ENCODE measurements at places on chromosomes 12 and 14.

- H3K4me3 ChIP-seq, result no peak overlapping the region
- H3K36me3 ChIP-seq, result no peaks in the 10 kb centered on the region
- no peak overlapping the region for H3K27ac ChIP-seq
- DNase-seq, result no peak
Observed at GRCh38 chr12:78146365-78146772, 315.7 kb downstream of the NAV3 start.

DNA sequence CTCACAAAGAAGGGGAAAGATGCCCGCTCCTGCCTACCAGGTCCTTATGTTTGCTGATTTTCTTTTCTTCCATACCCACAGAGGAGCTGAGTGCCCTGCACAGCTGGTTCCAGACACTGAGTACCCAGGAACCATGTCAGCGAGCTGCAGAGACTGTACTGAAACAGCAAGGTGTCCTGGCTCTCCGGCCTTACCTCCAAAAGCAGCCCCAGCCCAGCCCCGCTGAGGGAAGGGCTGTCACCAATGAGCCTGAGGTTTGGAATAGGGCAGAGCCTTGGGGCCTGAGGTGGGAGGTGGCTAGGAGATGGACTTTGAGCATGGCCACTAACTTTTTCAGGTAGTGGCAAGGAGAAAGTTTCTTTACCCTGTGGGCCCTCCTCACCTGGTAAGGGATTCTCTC lies 2.3 kb downstream of the MARS1 start:
- no peak overlapping the region for H3K27ac ChIP-seq
- no peak for DNase-seq
- no peak overlapping the region for H3K4me3 ChIP-seq
- H3K4me1 ChIP-seq, result peaks cover 26% of the 10 kb centered on the region
- peaks cover 40% of the 10 kb centered on the region for H3K36me3 ChIP-seq

DNA sequence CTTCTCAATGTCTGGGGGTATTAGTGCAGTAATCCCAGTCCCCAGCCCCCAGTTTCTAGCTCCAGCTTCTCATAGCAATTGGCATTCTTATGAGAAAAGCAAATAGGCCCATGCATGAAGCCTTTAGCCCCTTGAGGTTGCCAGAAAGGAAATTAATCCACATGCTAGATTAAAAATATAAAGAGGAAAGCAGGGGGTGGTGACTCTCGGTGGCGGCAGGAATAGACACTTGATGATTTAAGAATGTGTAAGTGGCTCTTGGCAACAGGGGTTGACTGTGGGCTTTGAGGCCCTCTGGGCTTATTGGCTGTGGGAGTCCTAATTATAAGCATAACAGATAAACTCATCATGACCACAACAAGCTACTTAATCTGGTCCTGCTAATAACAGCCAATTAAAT lies 1367.3 kb upstream of the FLRT2 start:
- H3K4me3 ChIP-seq, result no peak overlapping the region
- H3K27ac ChIP-seq, result no peak overlapping the region

- H3K27ac ChIP-seq, result no peak overlapping the region
- no peaks in the 10 kb centered on the region for H3K36me3 ChIP-seq
- H3K4me1 ChIP-seq, result no peaks in the 10 kb centered on the region
- H3K27me3 ChIP-seq, result peaks cover 5% of the 10 kb centered on the region
- H3K4me3 ChIP-seq, result no peak overlapping the region
Observed at GRCh38 chr12:117919479-117919878, 49.3 kb downstream of the KSR2 start.

GRCh38 chr12:140162-140561 lies 73.6 kb downstream of the IQSEC3 start:
- H3K27me3 ChIP-seq, result no peaks in the 10 kb centered on the region
- no peak for DNase-seq
- H3K36me3 ChIP-seq, result no peaks in the 10 kb centered on the region
- H3K4me1 ChIP-seq, result no peaks in the 10 kb centered on the region
- no peak overlapping the region for H3K4me3 ChIP-seq

DNA sequence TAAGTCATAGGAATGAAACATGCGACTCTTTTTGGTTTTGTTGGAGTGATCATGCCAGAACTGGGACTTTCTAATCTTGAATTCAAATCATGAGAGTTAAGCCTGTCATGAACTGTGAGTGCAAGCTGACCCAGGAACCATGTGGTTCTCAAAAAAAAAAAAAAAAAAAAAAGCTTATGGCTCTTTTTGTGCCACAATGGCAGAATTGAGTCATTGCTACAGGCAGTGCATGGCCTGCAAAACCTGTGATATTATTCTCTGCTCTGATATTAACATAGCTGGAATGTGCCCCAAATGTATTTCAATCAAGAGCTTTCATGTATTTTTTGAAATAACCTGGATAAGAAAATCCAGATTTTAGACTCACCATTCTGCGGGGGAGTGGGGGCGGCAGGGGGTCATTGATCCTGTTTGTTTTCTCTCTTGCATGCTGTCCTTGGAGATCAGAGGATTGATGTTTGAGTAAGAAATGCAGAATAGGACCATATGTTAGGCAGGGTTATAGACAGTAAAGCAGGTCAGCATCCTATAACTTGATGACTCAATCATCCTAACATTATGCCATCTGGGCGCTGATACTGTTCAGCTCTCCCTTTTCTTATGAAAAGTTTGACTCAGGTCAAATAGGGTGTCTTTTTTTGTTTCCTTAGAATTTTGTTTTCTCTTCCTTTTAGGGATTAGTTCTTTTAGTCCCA lies 797.4 kb downstream of the DIO2 start:
- H3K36me3 ChIP-seq, result no peaks in the 10 kb centered on the region
- H3K4me1 ChIP-seq, result no peaks in the 10 kb centered on the region
- H3K27ac ChIP-seq, result no peak overlapping the region
- no peaks in the 10 kb centered on the region for H3K27me3 ChIP-seq
- H3K4me3 ChIP-seq, result no peak overlapping the region

DNA sequence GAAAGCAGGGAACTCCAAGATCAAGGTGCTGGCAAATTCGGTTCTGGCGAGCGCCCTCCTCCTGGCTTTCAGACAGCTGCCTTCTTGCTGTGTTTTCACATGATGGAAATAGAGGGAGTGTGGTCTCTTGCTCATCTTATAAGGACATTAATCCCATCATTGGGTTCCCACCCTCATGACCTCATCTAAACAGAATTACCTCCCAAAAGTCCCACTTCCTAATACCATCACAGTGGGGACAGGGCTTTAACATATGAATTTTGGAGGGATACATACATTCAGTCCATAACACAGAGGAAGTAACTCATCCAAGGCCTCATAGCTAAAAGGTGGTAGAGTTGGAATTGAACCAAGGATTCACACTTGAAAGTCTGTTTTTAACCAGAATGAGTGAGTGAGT lies 28.6 kb downstream of the DYRK2 start:
- H3K27ac ChIP-seq, result no peak overlapping the region
- peaks cover 5% of the 10 kb centered on the region for H3K4me1 ChIP-seq
- peaks cover 3% of the 10 kb centered on the region for H3K36me3 ChIP-seq

- no peak for DNase-seq
- H3K27me3 ChIP-seq, result peaks cover 6% of the 10 kb centered on the region
- H3K4me1 ChIP-seq, result no peaks in the 10 kb centered on the region
- H3K36me3 ChIP-seq, result no peaks in the 10 kb centered on the region
- H3K4me3 ChIP-seq, result no peak overlapping the region
Observed at GRCh38 chr14:100885617-100886016, 17.9 kb downstream of the RTL1 start.

DNA sequence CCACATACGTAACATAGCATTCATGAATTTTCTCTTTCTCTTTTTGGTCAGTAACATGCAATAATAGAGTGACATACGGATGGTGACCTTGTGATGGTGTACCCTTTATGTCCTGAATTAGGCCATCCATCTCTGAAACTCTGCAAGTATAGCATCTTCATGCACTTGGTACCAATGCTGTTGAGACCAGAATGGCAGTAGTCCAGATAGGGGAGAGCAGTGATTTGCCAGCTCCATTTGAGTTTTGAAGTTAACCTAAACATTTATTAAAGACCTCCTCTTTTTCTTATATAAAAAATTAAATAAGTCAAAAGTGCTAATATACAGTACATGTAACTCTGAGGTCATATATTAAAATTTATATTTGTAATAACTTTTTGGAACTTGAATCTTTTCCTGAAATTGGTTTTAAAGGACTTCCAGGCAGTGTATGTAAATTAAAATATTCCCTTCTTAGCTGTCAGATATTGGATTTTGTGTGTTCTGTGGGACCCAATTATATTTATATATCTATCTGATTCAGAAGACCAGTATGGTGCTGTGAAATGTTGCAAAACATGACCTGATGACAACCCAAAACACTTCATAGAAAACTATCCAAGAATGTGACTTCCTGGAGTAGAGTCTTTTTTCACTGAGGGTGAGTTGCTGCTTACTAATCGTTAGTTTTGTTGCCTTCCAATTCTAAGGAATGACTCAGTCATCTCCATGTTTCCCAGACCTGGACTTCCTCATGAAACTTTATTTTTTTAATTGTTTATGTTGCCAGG lies 3.5 kb downstream of the ELK3 start:
- no peak overlapping the region for H3K4me3 ChIP-seq
- H3K36me3 ChIP-seq, result peaks cover 2% of the 10 kb centered on the region
- no peaks in the 10 kb centered on the region for H3K27me3 ChIP-seq
- peaks cover 53% of the 10 kb centered on the region for H3K4me1 ChIP-seq

- DNase-seq, result no peak
- H3K27me3 ChIP-seq, result no peaks in the 10 kb centered on the region
- H3K4me3 ChIP-seq, result peak overlapping the region; percentile 98
- peak overlapping the region; percentile 90 for H3K27ac ChIP-seq
Observed at GRCh38 chr12:54417712-54418440, 1.2 kb downstream of the ITGA5 start.

- H3K4me1 ChIP-seq, result no peaks in the 10 kb centered on the region
- no peaks in the 10 kb centered on the region for H3K36me3 ChIP-seq
- DNase-seq, result no peak
- no peak overlapping the region for H3K4me3 ChIP-seq
Observed at GRCh38 chr12:82025462-82025861, 266.3 kb upstream of the PPFIA2 start.

DNA sequence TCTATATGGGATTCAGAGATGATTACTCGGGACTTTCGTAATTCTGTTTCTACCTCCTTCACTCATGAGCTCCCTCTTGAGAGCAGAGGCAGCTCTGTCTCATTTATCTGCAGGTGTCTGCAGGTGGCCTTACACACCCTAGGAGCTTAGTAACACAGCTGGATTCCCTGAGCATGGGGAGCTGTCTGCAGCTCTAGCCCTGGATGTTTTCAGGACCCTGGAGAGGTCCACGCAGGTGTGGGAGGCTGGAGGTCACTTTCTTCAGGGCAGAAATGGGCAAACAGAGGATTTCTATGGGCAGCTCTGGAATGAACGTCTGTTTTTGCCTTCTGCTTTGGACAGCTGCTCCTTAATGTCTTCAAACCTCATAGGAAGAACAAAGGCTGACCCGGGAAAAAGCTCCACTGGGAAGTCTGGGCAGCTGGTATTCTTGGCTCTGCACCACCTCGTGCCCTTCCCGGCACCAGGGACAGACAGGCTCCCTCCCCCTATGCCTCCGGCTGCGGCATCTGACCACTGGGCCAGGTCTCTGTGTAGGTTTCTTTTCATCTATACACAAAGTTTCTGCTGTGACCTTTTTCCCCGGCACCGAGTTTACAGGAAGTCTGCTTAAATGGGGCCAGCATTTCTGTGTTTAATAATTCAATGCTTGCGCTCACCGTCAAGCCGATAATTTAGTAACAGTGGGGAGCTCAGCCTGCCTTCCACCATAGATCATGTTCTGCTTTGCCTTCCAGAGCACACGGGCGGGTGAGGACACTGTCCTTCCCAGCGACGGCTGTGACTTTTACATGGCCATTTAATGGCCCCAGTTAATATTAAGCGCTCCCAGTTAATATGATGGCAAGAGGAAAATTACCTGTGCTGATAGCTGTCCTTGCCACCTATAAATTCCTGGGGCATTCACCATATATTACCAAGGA lies 320.2 kb upstream of the SFSWAP start:
- H3K27me3 ChIP-seq, result no peaks in the 10 kb centered on the region
- no peaks in the 10 kb centered on the region for H3K4me1 ChIP-seq

- peaks cover 22% of the 10 kb centered on the region for H3K36me3 ChIP-seq
- peak overlapping the region; percentile 6 for H3K27ac ChIP-seq
- no peak for DNase-seq
- H3K27me3 ChIP-seq, result no peaks in the 10 kb centered on the region
- H3K4me3 ChIP-seq, result no peak overlapping the region
- H3K4me1 ChIP-seq, result no peaks in the 10 kb centered on the region
Observed at GRCh38 chr14:91997492-91997891, 42.4 kb downstream of the TRIP11 start.

DNA sequence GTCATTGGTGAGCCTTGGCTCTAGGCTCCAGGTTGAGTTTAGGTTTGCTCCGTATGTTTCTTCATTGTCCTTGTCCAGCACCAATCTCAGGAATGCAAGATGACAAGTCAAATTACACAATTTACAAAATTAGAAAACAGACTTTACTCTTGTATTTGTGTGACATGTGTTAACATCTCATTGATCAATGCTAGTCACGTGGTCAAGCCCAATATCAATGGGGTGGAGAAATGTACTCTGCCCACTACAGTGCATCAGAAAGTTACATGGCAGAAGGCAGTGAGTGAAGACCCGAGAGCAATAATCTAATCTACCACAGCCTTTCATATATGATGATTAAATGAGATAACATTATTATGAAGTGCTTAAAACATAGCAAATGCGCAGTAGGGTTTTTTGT lies 94.8 kb downstream of the ETNK1 start:
- no peaks in the 10 kb centered on the region for H3K4me1 ChIP-seq
- H3K27me3 ChIP-seq, result no peaks in the 10 kb centered on the region
- H3K27ac ChIP-seq, result no peak overlapping the region
- no peaks in the 10 kb centered on the region for H3K36me3 ChIP-seq
- no peak for DNase-seq

GRCh38 chr12:65099182-65099581 lies 21.9 kb downstream of the WIF1 start:
- H3K36me3 ChIP-seq, result no peaks in the 10 kb centered on the region
- no peak for DNase-seq
- no peaks in the 10 kb centered on the region for H3K4me1 ChIP-seq
- H3K27me3 ChIP-seq, result peaks cover 3% of the 10 kb centered on the region
- H3K27ac ChIP-seq, result no peak overlapping the region

DNA sequence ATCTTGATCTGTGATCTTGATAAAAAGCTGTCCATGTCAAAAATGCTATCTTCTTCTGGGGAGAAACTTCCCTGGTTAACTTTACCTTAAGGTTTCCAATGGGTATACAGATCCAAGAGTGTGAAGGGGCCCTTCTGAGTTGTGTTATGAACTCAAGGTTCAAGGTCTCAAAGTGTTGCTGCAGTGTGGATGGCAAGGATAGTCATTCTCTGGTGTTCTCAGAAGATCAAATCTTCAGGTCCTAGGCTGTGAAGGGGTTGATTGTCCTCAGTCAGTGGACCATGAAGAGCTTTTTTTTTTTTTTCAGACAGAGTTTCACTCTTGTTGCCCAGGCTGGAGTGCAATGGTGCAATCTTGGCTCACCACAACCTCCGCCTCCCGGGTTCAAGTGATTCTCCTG lies 114.4 kb downstream of the SPTSSA start:
- H3K4me3 ChIP-seq, result no peak overlapping the region
- H3K4me1 ChIP-seq, result no peaks in the 10 kb centered on the region
- H3K27me3 ChIP-seq, result no peaks in the 10 kb centered on the region
- H3K36me3 ChIP-seq, result no peaks in the 10 kb centered on the region

GRCh38 chr14:91125271-91125660 lies 11.4 kb downstream of the DGLUCY start:
- DNase-seq, result no peak
- H3K27ac ChIP-seq, result no peak overlapping the region
- no peaks in the 10 kb centered on the region for H3K27me3 ChIP-seq

All from CD4-positive, alpha-beta T cell (primary cell).